ENCODE measurements at places on chromosomes 1 and 21.

GRCh38 chr1:212933815-212934471 lies 16.4 kb upstream of the VASH2 start:
- no peak for DNase-seq

GRCh38 chr1:176800978-176801513 lies 338.1 kb downstream of the PAPPA2 start:
- no peak for DNase-seq

DNA sequence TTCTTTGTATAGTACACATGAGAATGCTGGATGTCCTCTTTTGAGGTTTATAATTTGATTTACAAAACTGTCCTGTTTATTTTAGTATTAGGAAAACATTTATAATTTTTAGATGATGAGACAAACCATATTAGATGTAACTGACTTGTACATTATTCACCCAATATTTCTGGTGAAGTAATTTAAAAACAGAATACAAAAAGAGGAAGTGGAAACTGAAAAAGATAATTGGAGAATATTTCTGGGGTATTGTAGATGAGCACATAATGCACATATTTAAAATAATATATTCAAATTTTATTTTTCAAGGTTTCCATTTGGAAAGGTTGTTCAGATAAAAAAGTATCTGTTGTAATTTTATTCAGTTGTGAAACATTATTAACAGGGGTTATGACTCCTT lies 40.7 kb downstream of the XPR1 start:
- no peak for DNase-seq

DNA sequence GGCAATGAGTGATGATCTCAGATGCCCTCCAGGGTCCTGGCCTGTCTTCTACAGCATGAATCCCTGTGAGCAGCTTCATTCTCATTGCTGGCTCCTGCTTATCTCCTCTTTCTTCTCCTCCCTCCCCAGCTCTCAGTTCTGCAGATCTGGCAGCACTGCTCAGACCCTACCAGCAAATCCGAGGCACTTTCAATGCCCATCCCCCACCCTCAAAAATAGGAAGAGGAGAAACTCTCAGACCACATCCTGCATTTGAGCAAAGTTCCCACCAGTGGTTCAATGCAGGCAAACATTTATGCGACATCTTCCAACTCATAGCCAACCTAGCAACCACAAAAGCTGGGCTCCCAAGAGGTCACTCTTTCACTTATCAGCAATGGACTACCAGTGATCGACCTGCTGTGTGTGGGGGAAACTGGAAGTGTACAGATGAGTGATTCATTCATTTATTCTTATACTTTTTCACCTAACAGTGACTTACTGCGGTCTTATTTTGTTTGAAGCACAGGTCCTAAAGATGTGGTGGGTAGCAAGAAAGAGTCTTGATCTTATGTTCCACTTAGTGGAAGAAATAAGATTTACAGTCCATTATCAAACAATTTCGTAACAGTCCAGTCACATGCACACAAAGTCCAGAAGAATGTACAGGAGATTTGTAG lies 5.8 kb upstream of the CHI3L2 start:
- DNase-seq = no peak

DNA sequence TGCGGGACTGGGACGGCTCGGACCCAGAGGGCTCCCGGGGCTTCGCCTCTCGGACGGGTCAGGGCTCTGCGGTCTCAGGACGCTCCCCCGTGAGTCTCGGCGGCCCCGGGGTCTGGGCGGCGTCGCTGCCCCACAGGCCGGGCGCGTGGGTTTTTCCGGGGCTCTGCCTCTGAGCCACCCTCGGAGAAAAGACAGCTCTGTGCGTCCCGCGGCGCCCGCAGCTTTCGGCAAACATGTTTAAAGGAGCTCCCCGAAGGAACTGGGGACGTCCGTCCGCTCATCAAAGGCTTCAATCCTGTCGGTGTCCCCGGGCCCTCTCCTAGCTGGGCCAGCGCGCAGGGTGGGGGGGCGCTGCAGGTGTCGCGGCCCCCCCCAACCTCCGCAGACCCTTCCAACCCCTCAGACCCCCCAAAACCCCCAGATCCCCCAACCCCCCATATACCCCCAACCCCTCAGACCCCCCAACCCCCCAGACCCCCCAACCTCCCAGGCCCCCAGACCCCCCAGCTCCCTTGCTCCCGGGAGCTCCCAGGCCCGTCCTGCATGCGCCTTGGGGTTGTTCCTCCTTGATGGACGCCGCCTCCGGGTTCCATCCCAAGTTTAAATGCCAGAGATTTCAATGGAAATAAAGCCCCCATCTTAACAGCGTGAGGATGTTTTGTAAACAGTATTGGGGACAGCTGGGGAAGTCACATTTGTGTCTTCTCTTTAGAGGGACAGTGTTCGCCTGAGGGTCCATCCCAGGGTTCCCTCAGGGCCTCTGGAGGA lies 996 bp upstream of the C1orf159 start:
- no peak for DNase-seq

- no peak for DNase-seq
Measured at GRCh38 chr1:197321811-197322210, 53.8 kb downstream of the CRB1 start.

GRCh38 chr1:89908672-89909436 lies 86.1 kb upstream of the ZNF326 start:
- DNase-seq = no peak

DNA sequence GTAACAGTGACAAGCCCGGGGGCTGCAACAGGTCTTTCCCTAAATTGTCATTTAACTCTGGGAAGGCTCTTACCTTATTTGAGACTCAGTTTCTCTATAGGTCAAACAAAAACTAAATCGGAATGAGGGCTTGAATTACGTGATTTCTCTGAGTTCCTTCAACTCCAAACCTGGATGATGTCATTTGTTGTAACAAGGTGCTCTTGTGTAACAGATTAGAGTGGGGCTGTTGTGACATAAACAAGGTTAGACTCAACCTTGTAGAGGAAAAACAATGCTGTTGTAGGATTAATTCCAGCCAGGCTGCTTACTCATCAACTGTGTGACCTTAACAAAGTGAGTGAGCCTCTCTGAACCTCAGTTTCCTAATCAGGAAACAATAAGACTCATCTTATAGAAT lies 74.4 kb downstream of the SUSD4 start:
- no peak for DNase-seq

DNA sequence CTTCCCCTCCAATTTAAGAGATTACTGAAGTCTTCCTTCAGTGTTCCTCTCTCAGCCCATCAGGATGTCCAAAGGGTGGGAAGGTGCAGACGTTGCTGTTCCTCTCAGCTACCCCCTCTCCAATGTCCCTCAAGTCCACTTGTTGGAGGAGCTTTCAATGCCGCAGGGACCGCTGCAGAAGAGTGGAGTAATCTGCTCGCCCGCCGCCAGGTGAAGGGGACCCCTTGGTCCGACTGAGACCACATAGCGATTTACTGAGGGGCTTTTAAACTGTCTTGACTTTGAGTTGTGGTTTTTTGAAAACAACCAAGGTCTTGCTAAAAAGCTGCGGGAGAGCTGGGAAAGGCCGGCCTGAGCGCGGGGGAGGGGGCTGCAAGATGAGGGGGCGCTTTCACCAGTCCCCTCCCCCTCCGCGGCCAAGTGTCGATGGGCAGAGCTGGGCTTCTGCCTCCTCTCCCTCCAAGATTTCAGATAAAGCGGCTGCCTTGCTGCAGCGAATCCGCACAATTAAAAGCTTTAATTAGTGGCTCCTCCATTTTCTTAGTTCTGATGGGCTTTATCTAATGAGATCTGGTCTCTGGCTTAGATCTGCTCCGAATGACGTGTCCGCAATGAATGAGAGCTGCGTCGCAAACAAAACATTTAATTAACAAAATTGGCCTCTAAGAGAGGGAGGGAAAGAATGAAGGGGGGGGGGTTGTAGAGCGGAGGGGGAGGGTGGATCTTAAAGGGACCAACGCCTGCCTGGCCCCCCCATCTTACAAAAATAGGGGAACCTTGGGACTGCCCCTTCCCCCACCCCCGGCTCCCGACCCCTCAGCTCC lies 5.9 kb downstream of the LMO4 start:
- no peak for DNase-seq

DNA sequence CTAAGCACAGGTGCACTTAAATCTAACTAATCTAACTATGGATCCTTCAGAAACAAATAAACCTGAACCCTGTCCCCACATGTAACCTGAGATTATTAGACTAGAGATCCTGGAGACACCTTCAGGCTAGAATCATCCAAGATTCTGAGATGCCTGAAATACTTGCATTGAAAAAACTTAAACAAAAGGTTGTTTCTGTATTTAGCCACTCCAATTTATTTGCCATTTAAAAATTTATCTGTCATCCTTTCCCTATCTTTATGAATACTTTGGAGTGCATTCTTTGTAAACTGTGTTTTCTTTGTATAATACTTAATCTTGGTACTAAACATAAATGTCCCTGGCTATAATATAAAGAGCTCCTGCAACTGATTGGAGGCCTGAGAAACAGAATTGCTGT lies 270.7 kb downstream of the NCAM2 start:
- DNase-seq = no peak

GRCh38 chr21:34595457-34595856 lies 19.5 kb downstream of the RCAN1 start:
- no peak for DNase-seq

- DNase-seq = no peak
Measured at GRCh38 chr1:9111957-9112356, 16.9 kb downstream of the GPR157 start.

DNA sequence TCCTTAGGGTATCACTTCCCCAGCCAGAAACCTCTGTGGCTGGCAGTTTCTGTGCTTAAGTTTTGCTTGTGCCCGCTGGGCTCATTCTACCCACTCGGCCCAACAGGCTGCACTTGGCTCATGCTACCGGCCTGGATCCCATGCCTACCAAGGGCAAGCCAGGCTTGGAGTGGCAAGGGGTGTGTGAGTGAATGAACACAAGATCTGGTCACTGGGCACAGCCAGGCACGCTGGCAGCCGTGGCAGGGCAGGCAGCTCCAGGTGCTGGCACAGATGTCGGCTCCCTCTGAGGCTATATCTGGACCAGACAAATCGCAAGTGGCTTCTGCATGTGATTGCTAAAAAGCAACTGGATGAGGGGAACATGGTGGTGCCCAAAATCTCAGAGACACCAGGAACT lies 740.5 kb upstream of the B3GALT2 start:
- DNase-seq = no peak

- DNase-seq = no peak
Measured at GRCh38 chr1:81197591-81197990, 603.1 kb upstream of the ADGRL2 start.

- no peak for DNase-seq
Measured at GRCh38 chr1:158076441-158076840, 83.0 kb downstream of the KIRREL1 start.

GRCh38 chr1:116470671-116471070 lies 97.6 kb downstream of the ATP1A1 start:
- no peak for DNase-seq

Measured in ascending aorta (tissue), 2 donors.